ENCODE measurements at places on chromosomes 3 and 15. TPM values are rescaled to one million over a fixed set of nuclear protein-coding genes. Genes with fewer than 3 reads are reported as not detected.
A peak's percentile ranks its signal among the peaks of the same experiment; 100 is the strongest.

DNA sequence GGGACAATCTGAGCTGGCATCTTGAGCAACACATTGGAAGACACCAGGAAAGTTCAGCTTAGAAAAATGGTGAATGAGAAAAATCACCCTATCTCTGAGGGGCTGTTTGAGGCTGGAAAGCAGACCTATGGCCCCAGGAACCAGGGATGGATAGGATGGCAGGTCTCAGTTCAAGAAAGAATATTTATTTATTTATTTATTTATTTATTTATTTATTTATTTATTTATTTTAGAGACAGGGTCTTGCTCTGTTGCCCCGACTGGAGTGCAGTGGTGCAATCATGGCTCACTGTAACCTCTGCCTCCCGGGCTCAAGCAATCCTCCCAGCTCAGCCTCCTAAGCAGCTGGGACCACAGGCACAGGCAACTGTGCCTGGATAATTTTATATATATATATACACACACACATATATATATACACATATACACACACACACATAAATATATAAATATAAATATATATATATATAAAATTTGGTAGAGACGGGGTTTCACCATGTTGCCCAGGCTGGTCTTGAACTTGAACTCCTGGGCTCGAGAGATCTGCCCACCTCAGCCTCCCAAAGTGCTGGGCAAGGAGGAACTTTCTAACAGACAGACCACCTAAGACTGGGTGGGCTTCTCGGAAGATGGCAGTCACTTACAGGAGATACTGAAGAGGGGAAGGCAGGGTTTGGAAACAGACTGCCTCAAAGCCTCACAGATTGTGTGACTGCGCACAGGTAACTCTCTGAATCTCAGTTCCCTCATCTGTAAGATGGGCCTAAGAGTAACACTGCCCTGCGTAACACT lies 29.7 kb downstream of the CCDC13 start:
- H3K4me1 ChIP-seq = peaks cover 21% of the 10 kb centered on the region
- DNase-seq = no peak
- no peaks in the 10 kb centered on the region for H3K27me3 ChIP-seq
- H3K27ac ChIP-seq = no peak overlapping the region
- no peak overlapping the region for H3K4me3 ChIP-seq
- no peaks in the 10 kb centered on the region for H3K36me3 ChIP-seq

DNA sequence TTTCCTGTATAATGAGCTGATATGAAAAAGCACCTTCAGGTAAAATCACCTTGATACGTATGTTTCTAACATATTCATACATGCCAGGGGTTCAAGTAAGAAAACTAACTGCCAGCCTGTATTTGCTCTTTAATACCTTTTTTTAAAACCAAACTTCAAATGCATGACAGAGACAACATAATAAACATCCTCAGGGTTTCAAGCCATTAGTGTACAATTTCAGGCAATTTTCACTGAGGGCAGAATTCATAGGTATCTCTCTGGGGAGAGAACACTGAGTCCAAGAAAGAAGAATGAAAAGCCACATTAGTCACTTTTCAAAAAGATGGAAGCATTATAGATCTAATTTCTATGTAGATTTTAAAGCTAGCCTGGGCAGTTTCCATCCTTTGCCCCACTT lies 26.9 kb downstream of the MINDY4B start:
- H3K27ac ChIP-seq = no peak overlapping the region
- H3K4me1 ChIP-seq = peaks cover 5% of the 10 kb centered on the region
- peaks cover 5% of the 10 kb centered on the region for H3K27me3 ChIP-seq
- no peaks in the 10 kb centered on the region for H3K36me3 ChIP-seq

- DNase-seq = no peak
- no peak overlapping the region for H3K27ac ChIP-seq
- H3K4me1 ChIP-seq = no peaks in the 10 kb centered on the region
Observed at GRCh38 chr3:146750196-146750595, 145.1 kb upstream of the PLSCR5 start.

DNA sequence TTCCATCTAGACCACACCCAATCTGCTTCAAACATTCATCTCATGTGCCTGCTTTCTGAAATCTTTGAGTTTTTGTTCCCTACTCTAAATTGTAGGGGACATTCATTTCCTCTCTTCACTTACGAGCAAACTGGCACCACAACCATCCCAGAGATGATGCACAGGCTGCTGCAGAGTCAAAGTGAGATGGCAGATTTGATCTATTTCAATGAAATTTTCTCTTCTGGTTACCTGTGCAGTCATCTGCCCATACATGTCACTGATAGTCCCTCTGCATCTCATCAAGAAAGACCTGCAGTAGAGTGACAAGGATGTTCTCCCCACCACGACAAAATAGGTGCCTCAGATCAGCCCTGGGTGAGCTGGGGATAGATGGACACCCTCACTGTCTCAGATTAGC lies 118.2 kb upstream of the TNFAIP8L3 start:
- no peak overlapping the region for H3K27ac ChIP-seq
- no peak overlapping the region for H3K4me3 ChIP-seq
- H3K27me3 ChIP-seq = peaks cover 8% of the 10 kb centered on the region
- no peaks in the 10 kb centered on the region for H3K36me3 ChIP-seq
- DNase-seq = no peak

- no peak overlapping the region for H3K4me3 ChIP-seq
- H3K27ac ChIP-seq = no peak overlapping the region
- H3K27me3 ChIP-seq = no peaks in the 10 kb centered on the region
Observed at GRCh38 chr3:189771842-189772450, 140.8 kb downstream of the TP63 start.

GRCh38 chr3:118538187-118538586 lies 496.5 kb downstream of the IGSF11 start:
- H3K4me3 ChIP-seq = no peak overlapping the region
- H3K27me3 ChIP-seq = no peaks in the 10 kb centered on the region
- H3K27ac ChIP-seq = no peak overlapping the region
- no peaks in the 10 kb centered on the region for H3K4me1 ChIP-seq

GRCh38 chr3:126521122-126521891 lies 2.6 kb upstream of the CHST13 start:
- H3K27me3 ChIP-seq = peaks cover 15% of the 10 kb centered on the region
- no peak overlapping the region for H3K4me3 ChIP-seq
- no peak overlapping the region for H3K27ac ChIP-seq
- no peaks in the 10 kb centered on the region for H3K36me3 ChIP-seq

The SKIL gene
- total RNA-seq = 20.9 TPM

The EXD1 gene
- not detected for total RNA-seq

The STRIT1 gene
- not detected for total RNA-seq

- H3K27ac ChIP-seq = peak overlapping the region; percentile 89
- H3K27me3 ChIP-seq = no peaks in the 10 kb centered on the region
- H3K36me3 ChIP-seq = peaks cover 37% of the 10 kb centered on the region
- peak overlapping the region; percentile 27 for H3K4me3 ChIP-seq
- DNase-seq = peak; percentile 50
Observed at GRCh38 chr15:60795471-60795870, 316.5 kb upstream of the ICE2 start.

GRCh38 chr15:69013726-69014406 lies 629 bp upstream of the NOX5 start:
- no peaks in the 10 kb centered on the region for H3K4me1 ChIP-seq
- no peak overlapping the region for H3K4me3 ChIP-seq
- H3K27ac ChIP-seq = no peak overlapping the region
- H3K36me3 ChIP-seq = peaks cover 3% of the 10 kb centered on the region

The OR5K2 gene
- total RNA-seq = not detected

- H3K4me3 ChIP-seq = peak overlapping the region; percentile 53
- H3K36me3 ChIP-seq = no peaks in the 10 kb centered on the region
- no peaks in the 10 kb centered on the region for H3K27me3 ChIP-seq
- H3K27ac ChIP-seq = no peak overlapping the region
- DNase-seq = no peak
Observed at GRCh38 chr3:141686466-141687291, 51.4 kb upstream of the RNF7 start.

DNA sequence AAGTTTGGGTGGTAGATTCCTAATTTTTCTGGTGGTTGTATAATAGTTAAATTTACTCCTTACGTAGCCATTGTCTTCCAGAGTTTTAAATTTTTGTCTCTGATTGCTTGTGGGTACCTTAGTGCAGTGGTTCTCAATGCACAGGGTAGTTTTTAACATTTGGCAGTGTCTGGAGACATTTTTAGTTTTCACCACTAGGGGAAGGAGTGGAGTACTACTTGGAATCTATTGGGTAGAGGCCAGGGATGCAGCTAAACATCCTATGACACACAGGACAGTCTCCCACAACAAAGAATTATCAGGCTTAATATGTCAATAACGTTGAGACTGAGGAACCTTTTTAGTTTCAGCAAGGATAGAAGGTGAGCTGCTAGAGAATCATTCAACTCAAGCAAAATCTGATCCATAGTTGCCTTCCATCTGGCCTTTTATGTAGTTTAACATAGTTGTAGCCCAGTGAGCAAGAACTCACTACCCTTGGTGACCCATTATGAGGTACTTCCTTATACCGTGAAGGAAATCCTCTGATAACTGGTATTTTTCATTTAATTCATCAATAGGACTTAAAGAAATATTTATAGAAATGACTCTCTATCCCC lies 8.6 kb upstream of the STX19 start:
- H3K27me3 ChIP-seq = no peaks in the 10 kb centered on the region
- no peaks in the 10 kb centered on the region for H3K4me1 ChIP-seq
- H3K36me3 ChIP-seq = peaks cover 5% of the 10 kb centered on the region
- no peak overlapping the region for H3K4me3 ChIP-seq
- no peak overlapping the region for H3K27ac ChIP-seq

GRCh38 chr15:41022487-41023090 lies 69.3 kb downstream of the CHAC1 start:
- H3K4me1 ChIP-seq = no peaks in the 10 kb centered on the region
- peak; percentile 49 for DNase-seq
- H3K27ac ChIP-seq = no peak overlapping the region
- H3K27me3 ChIP-seq = no peaks in the 10 kb centered on the region

- DNase-seq = peak; percentile 58
- peak within 1 kb of the TSS; percentile 65 for H3K4me3 ChIP-seq
- peaks cover 2% of the 10 kb centered on the region for H3K27me3 ChIP-seq
- H3K36me3 ChIP-seq = peaks cover 3% of the 10 kb centered on the region
- H3K4me1 ChIP-seq = peaks cover 18% of the 10 kb centered on the region
Observed at GRCh38 chr3:9916734-9917680, at the start of gene IL17RC. Gene IL17RC (plus strand): TSS chr3:9917098. CDS start chr3:9917316, 218 bp downstream.

GRCh38 chr3:46544771-46545503 lies 21.2 kb downstream of the LRRC2 start:
- no peaks in the 10 kb centered on the region for H3K36me3 ChIP-seq
- no peak overlapping the region for H3K27ac ChIP-seq
- no peaks in the 10 kb centered on the region for H3K27me3 ChIP-seq
- peak overlapping the region; percentile 4 for H3K4me3 ChIP-seq
- H3K4me1 ChIP-seq = peaks cover 21% of the 10 kb centered on the region

GRCh38 chr3:135809021-135809634 lies 156.4 kb upstream of the PPP2R3A start:
- no peak overlapping the region for H3K27ac ChIP-seq
- DNase-seq = no peak
- H3K27me3 ChIP-seq = no peaks in the 10 kb centered on the region
- H3K4me3 ChIP-seq = no peak overlapping the region
- no peaks in the 10 kb centered on the region for H3K4me1 ChIP-seq

The MASP1 gene
- not detected for total RNA-seq

DNA sequence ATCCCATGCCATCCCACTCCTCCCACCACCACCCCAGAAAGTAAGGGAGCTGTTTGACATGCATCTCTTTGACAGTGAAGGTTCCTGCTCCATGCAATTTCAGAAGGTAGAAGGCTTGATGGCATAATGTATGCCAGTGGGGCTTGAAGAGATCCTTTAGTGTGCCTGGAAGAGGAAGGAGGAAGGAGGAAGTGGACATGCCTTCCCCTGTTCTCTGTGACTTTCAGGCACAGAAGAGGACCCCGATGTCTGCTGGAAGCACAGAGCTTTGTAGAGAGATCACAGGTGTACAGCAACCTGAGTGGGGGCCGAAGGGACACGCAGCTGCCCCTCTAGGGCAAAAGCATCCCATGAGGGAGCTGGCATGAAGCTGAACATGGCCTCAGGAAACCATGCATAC lies 171.6 kb downstream of the CD47 start:
- H3K4me1 ChIP-seq = no peaks in the 10 kb centered on the region
- peaks cover 17% of the 10 kb centered on the region for H3K27me3 ChIP-seq
- no peak for DNase-seq
- H3K36me3 ChIP-seq = no peaks in the 10 kb centered on the region

GRCh38 chr3:67529337-67529736 lies 125.1 kb downstream of the SUCLG2 start:
- no peaks in the 10 kb centered on the region for H3K27me3 ChIP-seq
- no peak overlapping the region for H3K4me3 ChIP-seq
- H3K36me3 ChIP-seq = peaks cover 43% of the 10 kb centered on the region
- H3K27ac ChIP-seq = no peak overlapping the region

- H3K4me3 ChIP-seq = no peak overlapping the region
- H3K4me1 ChIP-seq = peaks cover 13% of the 10 kb centered on the region
- no peak overlapping the region for H3K27ac ChIP-seq
- H3K27me3 ChIP-seq = no peaks in the 10 kb centered on the region
- DNase-seq = no peak
Observed at GRCh38 chr15:90610190-90610589, 80.5 kb downstream of the CRTC3 start.

The PPP1R14D gene
- total RNA-seq = not detected

DNA sequence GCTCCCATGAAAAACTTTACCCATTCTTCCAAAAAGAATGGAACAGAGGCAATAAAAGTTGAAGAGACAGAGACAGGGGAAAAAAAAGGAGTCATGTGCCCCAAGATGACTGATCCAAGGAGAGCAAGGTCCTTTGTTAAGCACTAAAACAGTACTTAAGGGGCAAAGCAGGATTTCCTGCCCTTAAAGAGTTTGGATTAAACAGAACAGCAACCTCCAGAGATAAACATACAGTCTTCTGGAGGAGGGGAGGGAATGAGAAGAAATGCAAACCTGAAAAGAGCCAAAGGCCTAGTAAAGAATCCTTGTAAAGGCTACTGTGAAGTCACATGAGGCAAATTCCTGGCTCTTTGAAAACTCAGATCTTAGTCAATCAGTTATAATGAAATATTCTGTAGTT lies 38.2 kb downstream of the SHQ1 start:
- DNase-seq = no peak
- H3K36me3 ChIP-seq = peaks cover 27% of the 10 kb centered on the region
- H3K4me1 ChIP-seq = no peaks in the 10 kb centered on the region

The EIF4A2 gene
- 393 TPM for total RNA-seq

- no peaks in the 10 kb centered on the region for H3K4me1 ChIP-seq
- H3K36me3 ChIP-seq = no peaks in the 10 kb centered on the region
- DNase-seq = no peak
- peaks cover 4% of the 10 kb centered on the region for H3K27me3 ChIP-seq
- no peak overlapping the region for H3K27ac ChIP-seq
- no peak overlapping the region for H3K4me3 ChIP-seq
Observed at GRCh38 chr15:39468331-39468730, 112.5 kb upstream of the THBS1 start.

- DNase-seq = no peak
- H3K27me3 ChIP-seq = peaks cover 9% of the 10 kb centered on the region
- no peak overlapping the region for H3K4me3 ChIP-seq
- no peak overlapping the region for H3K27ac ChIP-seq
- H3K4me1 ChIP-seq = no peaks in the 10 kb centered on the region
- no peaks in the 10 kb centered on the region for H3K36me3 ChIP-seq
Observed at GRCh38 chr3:123818921-123819429, 65.2 kb downstream of the MYLK start.

DNA sequence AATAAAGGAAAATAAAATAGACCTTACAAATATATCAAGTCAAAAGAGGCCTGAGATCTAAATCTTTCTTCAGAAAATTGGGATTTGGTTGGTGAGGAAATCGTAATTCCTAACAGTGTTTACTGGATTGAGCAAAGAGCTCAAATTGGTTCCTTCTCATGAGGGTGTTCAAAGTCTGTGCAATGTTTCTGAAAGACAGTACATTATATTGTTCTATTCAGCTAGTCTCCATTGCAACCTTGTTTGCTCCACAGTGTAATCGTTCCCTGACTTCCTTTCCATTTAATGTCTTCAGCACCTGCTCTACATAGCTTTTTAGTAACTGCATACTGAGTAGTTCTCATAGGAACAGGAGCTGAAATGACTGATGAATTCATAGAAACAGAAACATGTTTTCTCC lies 326.8 kb downstream of the SUCLG2 start:
- DNase-seq = no peak
- peaks cover 11% of the 10 kb centered on the region for H3K4me1 ChIP-seq
- no peak overlapping the region for H3K27ac ChIP-seq
- peaks cover 8% of the 10 kb centered on the region for H3K27me3 ChIP-seq
- H3K36me3 ChIP-seq = no peaks in the 10 kb centered on the region
